ENCODE measurements at places on chromosomes 13 and 19.

GRCh38 chr19:52211203-52211602 lies 21.4 kb downstream of the PPP2R1A start:
- DNase-seq: no peak

DNA sequence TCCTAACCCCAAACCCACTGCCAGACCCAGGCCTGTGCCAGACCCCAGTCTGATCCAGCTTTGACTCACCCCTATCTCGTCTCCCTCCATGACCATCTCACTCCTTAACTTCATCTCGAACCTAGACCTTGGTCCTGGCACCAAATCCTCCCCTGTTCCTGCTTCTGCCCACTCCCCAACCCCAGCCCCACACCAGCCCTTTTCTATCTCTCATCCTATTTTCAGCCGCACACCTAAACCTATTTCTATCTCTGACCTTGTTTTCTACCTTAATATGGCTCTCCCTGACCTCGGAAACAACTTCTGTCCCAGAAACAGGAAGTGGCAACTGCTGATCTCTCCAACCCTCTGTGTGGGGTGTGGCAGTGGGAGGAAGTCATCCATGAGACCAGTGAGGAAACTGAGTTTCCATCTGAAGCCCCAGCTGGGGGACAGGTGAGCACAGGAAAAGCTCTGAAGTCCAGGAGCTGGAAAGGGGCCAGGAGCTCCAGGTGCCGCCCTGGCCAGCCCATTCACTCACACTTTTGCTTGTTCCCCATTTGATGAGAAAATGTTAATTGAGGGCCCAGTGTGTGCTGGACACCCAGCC lies 13.7 kb downstream of the PTH2 start:
- DNase-seq: no peak

DNA sequence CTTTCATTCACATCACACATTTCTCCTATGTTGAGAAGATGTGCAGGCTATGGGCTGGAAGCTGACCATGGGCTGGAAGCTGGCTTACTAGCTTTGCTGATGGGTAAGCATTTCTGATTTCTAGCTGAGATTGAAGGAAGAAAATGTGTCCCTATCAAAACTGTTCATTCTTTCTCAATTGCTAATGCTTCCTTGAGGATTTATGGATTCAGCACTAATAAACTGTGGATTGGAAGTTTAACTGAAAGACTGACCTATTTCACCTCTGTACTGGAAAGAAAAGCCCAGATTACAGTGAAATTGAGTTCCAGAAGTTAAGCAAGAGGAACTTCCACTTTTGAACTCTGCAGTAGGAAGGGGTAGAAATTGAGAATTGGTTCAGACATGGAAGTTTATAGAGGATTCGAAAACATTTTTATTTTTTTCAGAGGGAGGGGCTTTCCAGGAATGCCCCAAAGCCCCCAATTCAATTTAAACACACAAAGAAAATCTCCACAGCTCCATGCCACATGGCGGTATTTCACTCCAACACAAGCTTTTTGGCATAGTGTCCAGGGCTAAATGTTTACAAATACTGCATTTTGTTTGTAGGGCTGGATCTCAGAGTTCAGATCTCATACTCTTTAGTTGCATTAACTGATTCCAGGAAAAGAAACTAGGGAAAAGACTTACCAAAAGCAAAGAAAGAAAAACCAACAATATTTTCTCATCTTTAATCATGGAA lies 61.2 kb upstream of the ARGLU1 start:
- DNase-seq: no peak

- DNase-seq: no peak
These were observed 706 bp downstream of the TNFRSF19 start for GRCh38 chr13:23570921-23571315.

- no peak for DNase-seq
These were observed 12.7 kb upstream of the EFNB2 start for GRCh38 chr13:106548064-106548696.

DNA sequence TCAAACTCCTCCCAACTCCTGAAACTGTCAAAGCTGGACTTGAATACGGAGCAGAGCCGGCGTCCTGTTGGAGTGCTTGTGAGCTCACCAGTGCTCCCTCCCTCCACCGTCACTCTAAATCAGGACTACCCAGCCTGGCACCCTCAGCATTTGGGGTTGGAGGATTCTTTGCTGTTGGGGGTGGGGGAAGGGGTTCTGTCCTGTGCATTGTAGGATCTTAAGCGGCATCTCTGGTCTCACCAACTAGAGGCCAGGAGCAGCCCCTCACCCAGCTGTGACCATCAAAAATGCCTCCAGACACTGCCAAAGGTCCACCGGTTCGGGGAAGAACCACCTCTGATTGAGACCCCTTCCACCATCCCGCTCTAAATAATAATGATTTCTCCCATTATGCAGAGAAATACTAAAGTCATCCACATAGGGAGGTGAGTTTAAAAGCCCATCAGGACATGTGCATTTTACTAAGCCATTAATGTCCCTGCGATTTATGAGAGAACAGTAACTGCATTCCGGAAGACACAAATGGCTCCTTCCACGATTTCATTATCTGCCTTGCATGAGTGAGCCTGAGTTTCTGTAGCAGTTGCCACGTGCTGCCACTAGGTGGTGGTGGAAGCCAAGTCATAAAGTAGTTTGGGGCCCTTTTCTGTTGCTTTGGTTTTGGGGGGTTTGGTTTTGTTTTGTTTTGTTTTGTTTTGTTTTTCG lies 16.1 kb upstream of the USP29 start:
- peak; percentile 66 for DNase-seq

- DNase-seq: peak; percentile 67
These were observed 19.9 kb upstream of the LGALS13 start for GRCh38 chr19:39582442-39582841.

GRCh38 chr13:75136151-75136550 lies 345.8 kb downstream of the TBC1D4 start:
- no peak for DNase-seq

GRCh38 chr13:92843549-92843948 lies 383.1 kb upstream of the GPC6 start:
- DNase-seq: no peak

- DNase-seq: no peak
These were observed at the start of gene RDH8 for GRCh38 chr19:10013316-10013715. RDH8 (plus strand) TSS chr19:10013483; CDS start chr19:10013498, 15 bp downstream.

DNA sequence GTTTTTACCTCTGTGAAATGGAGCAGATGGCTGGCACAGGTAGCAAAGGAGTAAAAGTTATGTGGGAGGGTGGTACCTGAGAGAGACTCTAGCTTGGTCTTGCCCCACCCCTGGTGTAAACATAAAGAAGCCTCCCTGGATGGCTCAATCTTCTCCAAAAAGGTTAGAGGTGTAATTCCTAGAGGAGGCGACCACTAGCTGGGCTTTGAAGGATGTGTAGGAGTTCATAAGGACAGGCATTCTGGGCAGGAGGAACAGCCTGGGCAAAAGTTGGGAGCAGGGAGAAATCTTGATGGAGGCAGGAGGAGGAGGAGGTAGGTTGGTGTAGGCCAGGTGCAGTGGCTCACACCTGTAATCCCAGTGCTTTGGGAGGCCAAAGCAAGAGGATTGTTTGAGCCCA lies 7.8 kb upstream of the ICAM4 start:
- DNase-seq: no peak

- no peak for DNase-seq
These were observed 15.9 kb downstream of the SUGP1 start for GRCh38 chr19:19304186-19304965.

DNA sequence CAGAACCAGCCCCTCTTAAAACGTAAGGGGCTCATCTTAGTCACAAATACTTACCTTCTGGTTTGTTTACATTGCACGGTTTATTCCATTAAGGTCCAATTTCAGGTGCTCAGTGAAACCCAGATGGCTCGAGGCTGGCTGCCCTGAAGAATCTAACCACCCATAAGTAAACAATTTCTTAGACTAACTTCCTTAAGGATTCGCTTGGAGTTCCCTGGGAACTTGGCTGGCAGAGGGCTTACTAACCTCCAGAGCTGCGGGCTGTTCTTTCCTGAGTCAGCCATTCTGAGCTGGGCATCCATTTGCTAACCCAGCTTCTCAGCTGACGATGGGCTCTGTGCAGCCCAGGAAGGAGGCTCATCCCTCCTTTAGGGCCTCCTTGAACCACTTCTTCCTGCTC lies 262.1 kb downstream of the FGF9 start:
- DNase-seq: no peak

GRCh38 chr19:11181488-11181887 lies 15.9 kb downstream of the KANK2 start:
- no peak for DNase-seq
